Stomach (tissue), 19 donors: ENCODE measurements at places on chromosomes 5 and 9. TPM values are rescaled to one million over a fixed set of nuclear protein-coding genes. Genes with fewer than 3 reads are reported as not detected.
A peak's percentile ranks its signal among the peaks of the same experiment; 100 is the strongest.

The ADAMTS6 gene
- not detected for total RNA-seq

GRCh38 chr5:91493086-91493485, 110.0 kb upstream of the ARRDC3 start:
- no peak for DNase-seq

- peak; percentile 77 for DNase-seq
These were observed 39.6 kb downstream of the WNK2 start for GRCh38 chr9:93223260-93224180.

DNA sequence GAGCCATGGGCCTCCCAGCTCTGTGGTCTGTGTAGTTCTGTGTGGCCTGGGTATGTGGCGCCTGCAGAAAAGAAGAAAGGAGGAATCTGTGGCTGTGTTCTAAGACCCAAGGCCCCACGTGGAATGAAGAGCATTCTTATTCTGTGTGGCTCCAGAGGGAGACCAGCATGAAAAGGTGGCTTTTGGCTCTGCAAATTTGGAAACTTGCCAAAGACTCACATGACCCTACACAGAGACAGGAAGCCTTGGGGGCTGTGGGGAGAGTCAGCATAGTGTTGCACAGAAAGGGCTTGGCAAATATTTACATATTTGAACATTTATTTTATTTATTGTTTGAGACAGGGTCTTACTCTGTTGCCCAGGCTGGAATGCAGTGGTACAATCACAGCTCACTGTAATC, 193.3 kb downstream of the TMEM38B start:
- no peak for DNase-seq

The CYLC2 gene
- total RNA-seq = not detected

DNA sequence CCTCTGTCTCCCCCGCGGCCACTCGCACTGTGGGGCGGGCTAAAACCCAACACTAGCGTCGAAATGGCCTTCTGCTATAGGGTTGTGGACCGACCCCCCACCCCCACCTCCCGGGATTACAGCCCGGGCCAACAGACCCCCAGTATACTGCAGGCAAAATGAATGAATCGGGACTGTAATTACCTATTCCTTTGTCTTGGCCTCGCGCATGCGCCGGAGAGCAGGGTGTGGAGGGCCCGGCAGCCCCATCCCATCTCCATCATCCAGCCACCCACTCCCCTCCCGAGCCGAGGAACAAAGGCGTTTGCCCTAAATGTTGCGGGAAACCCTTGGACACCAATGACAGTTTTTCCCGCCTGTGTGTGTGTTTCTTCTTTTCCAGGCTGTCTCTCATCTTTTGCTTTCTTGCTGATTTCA, 1.6 kb downstream of the BASP1 start:
- no peak for DNase-seq

DNA sequence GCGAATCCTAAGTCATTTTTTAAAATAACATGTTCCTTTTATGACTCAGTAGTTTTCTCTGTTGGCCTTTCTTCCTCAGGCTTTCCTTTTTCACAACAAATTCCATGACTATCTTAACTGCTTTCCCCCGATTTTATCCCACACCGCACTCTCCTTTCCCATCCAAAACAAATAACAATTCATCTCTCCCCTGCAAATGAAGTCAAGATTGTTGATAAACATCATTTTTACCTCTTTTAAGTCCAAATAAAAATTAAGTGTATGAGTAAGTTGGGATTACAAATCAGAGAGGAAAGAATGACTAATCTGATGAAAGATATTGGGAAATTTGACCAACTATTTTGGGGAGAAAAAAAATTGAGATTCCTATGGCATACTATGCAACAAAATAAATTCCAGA, 47.3 kb downstream of the SEC61B start:
- no peak for DNase-seq

The TGFBR1 gene
- 7.2 TPM for total RNA-seq

DNA sequence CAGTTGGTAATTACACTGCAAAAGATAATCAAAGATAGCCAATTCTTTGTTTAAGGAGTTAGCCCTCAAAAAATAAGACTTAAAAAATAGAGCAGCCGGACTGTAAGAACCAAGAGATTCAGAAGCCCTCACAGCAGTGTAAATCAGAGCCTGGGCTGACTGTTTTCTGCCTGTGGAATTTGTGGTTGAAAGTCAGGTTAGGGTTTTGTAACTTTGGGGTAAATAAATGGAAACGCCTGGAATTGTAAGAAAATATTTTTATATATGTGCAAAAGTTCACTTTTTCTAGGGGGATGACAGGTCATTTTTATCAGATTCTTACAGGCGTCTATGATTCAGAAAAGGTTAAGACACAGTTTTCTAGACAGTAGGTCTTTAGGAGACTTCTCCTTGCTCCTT, 35.6 kb downstream of the KLHL3 start:
- no peak for DNase-seq

DNA sequence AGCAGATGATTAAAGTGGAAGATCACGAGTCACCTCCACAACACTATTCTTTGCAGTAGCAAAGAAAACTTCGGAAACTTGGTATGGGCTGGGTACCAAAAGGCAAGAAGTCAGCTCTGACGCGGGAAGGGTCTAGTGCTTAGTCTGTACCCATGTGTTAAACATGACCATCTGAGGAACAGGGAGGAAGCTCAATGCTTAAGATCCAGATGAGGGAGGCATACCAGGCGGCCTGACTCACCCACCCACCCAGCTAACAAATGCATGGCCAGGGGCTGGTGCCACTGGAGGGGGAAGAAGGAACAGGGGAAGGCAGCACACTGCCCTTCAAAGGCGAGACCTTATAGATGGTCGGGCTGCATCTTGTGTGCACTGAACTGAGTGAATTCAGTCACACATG, 41.8 kb downstream of the CAMSAP1 start:
- DNase-seq = no peak

- DNase-seq = no peak
These were observed 195.7 kb downstream of the ZNF608 start for GRCh38 chr5:124550731-124551130.

- peak; percentile 79 for DNase-seq
These were observed 75.4 kb downstream of the SLC38A9 start for GRCh38 chr5:55636683-55637082.

- no peak for DNase-seq
These were observed 14.9 kb upstream of the CERCAM start for GRCh38 chr9:128405780-128406171.

The BHMT2 gene
- total RNA-seq = 1.4 TPM

The ZMAT2 gene
- 52.9 TPM for total RNA-seq
